ENCODE measurements at places on chromosomes 5 and 9.

DNA sequence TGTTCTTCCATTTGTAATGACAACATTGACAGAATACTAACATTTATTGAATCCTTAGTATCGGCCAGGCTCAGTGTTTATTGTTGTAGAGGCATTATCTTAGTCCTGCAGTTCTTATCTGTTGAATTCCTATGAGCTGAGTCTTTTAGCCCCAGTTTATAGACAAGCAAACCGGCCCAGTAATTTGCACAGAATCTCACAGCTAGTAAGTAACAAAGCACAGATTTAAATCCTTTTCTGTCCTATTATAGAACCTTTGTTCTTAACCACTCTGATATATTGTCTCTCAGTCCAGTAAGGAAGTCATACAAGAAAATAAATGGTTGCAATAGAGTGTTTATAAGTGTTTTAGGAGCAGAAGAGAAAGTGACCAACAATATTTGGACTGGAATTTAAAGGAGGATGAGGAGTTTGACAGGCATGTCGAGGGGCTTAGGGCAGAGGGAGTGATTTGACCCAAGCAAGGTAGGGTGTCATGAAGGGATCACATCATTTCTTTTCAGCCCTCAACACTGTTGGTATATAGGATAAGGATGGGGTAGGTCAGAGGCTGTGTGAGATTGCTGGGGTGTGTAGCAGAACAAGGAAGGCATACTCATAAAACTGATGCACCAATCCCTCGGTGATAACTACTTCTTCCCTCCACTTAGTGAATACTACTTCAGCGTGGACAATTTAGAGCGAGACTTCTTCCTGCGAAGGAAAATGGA is 39.5 kb downstream of the LARP1 start:
- no peak for DNase-seq

DNA sequence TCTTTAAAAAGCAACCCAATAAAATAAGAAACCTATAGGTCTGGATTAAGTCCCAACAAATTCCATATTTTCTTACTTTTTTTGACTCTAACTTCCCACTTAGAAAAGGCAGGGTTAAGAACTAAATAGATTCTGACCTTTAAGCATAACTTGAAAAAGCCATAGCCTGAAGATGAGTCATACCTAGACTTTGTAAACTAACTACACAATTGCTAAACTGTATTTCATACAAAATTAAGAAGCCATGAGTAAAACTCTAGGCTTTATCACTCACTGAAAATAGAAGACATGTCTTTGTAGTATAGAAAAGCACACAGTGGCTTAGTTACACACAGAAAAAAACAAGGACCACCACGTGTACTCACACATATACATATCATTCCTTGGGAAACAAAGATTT is 51.5 kb downstream of the MLLT3 start:
- no peak for DNase-seq

DNA sequence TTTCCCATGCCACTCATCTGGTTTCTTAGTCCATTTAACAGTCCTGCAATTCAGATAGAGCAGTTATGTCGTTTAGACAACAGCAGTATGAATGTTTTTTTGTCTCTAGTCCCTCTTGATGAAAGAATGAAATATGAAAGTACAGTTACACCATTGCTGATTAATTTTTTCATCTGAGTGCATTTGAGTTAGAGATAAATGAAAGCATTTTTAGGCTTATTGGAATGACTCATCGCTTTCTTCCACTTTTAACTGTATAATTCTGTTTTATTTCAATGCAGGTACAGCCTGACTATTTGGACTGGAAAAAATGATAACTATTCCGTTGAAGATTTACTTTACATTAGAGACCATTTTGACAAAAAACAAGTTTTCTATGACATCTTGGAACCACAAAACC is 28.7 kb downstream of the ANKRD34B start:
- no peak for DNase-seq

DNA sequence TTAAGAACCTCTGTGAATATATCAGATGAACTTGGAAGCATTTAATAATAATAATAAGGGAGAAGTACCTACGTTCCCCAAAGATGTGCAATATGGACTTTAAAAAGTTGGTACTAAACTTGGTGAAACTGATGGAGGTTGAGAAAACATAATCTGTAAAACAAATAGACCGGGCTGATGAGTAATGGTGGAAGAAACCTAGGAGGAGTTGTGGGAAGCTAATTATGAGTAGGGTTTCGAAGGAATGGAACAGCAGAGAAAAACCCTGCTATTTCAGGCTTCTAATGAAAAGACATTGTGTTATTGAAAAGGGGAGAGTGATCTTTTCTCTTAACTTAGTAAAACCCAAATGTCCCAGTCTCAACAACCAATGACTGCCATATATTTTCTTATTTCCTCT is 229.3 kb downstream of the PCSK1 start:
- no peak for DNase-seq

- DNase-seq, result no peak
Measured at GRCh38 chr9:35771943-35772342, 17.9 kb upstream of the MSMP start.

DNA sequence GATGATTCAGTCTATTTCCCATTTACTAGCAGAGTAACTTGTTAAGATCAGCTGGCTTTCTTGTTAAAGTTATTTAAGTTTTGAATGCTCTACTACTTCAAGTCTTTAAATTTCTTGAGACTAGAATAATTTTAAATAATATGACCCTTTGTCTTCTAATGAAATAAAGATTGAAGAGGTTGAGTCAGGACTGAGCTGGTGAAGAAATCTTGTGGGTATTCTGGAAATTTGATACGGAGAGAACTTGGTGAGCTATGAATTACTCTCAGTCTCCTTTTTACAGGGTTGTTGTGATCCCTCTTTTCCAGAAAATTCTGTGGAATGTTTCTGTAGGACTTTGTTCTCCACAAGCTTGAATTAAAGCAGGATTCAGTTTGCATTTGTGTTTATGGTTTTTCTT is 29.3 kb downstream of the RNF20 start:
- no peak for DNase-seq

GRCh38 chr5:111697881-111698757 is 58.9 kb downstream of the NREP start:
- DNase-seq, result no peak
